GM12878 (cell line): ENCODE measurements at places on chromosomes 13 and 19.

- no peak for DNase-seq
Observed at GRCh38 chr13:22454586-22454985, 726.2 kb upstream of the SGCG start.

- DNase-seq, result no peak
Observed at GRCh38 chr13:23870356-23871140, 18.7 kb downstream of the MIPEP start.

DNA sequence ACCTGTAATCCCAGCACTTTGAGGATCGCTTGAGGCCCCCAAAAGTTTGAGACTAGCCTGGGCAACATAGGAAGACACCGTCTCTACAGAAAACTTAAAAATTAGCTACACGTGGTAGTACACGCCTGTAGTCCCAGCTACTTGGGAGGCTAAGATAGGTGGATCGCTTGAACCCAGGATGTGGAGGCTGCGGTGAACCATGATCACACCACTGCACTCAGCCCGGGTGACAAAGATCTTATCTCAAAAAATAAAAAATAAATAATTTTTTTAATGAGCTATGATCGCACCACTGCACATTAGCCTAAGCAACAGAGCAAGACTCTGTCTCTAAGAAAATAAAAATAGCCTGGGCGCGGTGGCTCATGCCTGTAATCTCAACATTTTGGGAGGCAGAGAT lies 6.6 kb downstream of the RCBTB2 start:
- DNase-seq, result no peak

- DNase-seq, result no peak
Observed at GRCh38 chr19:47813304-47813994, 8.3 kb upstream of the CRX start.

- no peak for DNase-seq
Observed at GRCh38 chr13:35818633-35819067, 312.5 kb downstream of the DCLK1 start.

DNA sequence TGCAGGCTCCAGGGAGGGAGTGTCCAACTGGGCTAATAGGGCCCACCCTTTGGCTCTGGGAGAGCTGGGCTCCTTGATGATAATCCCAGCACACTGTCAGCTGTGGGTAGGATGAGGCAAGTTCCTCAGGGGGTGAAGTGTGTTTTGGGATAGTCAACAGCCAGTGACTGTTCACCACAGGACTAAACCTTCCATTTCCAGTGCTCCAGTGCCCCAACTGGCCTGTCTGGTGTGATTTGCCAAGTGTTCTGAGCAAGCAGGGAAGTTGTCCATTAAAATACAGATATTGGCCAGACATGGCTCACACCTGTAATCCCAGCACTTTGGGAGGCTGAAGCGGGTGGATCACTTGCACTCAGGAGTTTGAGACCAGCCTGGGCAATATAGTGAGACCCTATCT lies 150.9 kb downstream of the TM9SF2 start:
- no peak for DNase-seq

- no peak for DNase-seq
Observed at GRCh38 chr13:50589651-50590054, 253.8 kb downstream of the DLEU7 start.

DNA sequence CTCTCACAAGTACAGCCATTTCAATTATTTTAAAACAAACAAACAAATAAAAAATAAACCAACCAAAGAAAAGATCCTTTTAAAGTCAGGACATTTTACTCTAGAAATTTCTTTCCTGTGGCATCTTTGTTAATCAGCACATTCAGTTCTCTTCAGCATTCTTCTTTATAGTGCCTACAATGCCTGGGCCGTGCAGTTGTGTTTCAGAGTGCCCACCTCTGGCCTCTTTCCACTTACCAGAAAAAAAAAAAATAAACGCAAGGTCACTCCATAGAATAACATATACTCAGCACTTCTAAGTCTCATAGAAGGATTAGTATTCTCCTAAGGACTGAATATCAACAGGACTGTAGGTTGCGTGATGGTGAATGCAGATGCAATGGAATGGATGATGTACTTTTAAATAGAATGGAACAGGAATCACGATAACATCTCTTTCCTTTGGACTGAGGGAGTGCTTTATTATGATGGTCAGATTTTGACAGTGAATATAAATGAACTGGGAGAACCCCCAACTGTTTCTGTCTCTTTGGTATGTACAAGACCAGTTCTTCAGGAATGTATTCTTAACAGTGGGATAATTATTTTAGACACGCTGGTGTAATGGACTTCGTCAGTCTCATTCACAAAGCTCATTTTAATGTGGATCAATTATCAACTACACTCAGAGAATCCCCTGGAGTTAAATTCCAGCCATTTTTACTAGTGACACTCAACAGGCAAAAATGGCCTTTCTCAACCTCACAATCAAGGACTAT lies 125.0 kb upstream of the NBEA start:
- no peak for DNase-seq

DNA sequence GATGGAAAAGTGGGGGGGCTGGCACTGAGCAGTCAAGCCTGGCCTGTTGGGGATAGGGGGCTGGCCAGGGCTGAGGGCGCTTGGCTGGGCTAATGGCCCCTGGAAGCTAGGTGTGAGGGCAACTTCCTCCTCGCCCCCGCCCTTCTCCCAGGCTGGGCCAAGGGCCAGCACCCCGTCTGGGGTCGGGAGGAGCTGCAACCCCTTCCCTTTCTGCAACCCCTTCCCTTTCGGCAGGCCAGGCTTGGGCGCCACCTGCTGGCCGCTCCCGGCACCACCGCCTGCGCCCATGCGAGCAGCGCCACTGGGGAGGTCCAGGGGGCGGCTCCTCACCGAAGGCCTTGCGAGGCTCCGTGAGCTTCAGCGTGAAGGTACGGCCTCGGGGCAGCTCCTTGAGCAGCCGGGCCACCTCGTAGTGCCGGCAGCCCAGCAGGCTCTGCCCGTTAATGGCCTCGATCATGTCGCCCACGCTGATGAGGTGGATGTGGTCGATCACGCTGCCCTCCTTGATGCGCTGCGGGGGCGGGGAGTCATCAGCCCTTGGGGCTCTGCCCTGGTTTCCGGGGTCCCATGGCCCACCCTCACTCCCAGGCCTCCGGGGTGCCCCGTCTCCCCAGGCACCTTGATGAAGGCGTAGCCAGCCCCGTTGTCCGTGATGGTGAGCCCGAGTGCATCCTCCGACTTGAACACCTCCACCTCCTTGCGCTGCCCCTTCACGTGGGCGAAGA lies 5.0 kb upstream of the PTGER1 start:
- DNase-seq, result no peak

- DNase-seq, result no peak
Observed at GRCh38 chr13:65330287-65330686, 1899.8 kb downstream of the PCDH9 start.

- no peak for DNase-seq
Observed at GRCh38 chr13:44287958-44288357, 85.7 kb upstream of the SERP2 start.

DNA sequence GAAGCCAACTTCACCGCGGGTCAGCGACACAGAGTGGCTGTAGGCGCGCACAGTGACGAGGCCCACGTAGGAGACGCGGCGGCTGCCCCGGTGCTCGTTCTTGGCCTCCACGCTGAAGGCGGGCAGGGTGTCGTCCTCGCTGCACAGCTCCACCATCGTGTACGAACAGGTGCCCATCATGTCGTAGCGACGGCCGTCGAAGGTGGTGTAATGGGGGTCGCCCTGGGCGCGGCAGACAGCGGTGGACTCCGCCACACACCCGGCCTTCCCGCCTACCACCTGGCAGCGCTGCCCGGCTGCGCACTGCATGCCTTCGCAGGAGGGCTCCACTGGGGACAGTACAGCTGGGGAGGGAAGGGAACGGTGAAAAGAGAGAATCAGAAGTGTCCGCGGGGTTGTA lies 10.0 kb downstream of the FCGBP start:
- no peak for DNase-seq

- DNase-seq, result no peak
Observed at GRCh38 chr13:103788061-103788652, 721.9 kb upstream of the SLC10A2 start.
